ENCODE measurements at places on chromosomes 12 and 14. TPM values are rescaled to one million over a fixed set of nuclear protein-coding genes. Genes with fewer than 3 reads are reported as not detected.

Gene ESRRB
- polyA plus RNA-seq, result 5.9 TPM

Gene ADAMTS20
- 0.11 TPM for polyA plus RNA-seq

Gene SOX5
- 2.7 TPM for polyA plus RNA-seq

Gene FGF6
- polyA plus RNA-seq, result 12.8 TPM

Gene SYCP3
- 1.2 TPM for polyA plus RNA-seq

Gene KRT78
- not detected for polyA plus RNA-seq

GRCh38 chr14:105938055-105938863, 411.9 kb downstream of the TMEM121 start:
- no peak for DNase-seq

DNA sequence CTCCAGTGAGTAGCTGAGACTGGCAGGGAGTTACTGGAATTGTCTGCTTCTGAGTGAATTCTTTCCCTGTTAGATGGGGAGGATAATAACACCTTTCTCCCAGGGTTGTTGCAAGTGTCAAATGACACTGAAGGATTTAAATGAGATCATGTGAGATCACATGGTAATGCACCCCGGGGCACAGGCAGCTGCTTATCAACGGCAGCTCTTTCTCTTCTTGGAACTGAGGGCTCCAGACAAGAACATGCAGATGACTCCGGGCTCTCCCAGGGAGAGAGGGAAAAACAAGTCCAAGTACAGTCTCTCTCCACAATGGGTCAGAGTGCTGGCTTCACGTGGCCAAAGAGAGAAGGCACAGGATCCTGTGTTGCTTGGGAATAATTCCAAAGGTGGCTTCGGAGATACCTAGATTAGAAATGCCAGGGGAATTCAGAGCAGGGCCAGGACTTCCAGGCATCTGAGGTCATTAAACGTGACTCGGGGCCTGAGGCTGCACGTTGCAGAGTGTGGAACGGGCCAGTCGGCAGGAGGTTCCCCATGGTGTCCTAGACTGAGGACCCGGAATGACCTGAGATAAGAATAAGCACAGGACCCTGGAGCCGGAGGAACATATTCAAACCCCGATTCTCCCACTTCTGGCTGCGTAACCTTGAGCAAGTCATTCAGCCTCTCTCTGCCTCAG, 109.2 kb downstream of the PRMT8 start:
- DNase-seq, result no peak

DNA sequence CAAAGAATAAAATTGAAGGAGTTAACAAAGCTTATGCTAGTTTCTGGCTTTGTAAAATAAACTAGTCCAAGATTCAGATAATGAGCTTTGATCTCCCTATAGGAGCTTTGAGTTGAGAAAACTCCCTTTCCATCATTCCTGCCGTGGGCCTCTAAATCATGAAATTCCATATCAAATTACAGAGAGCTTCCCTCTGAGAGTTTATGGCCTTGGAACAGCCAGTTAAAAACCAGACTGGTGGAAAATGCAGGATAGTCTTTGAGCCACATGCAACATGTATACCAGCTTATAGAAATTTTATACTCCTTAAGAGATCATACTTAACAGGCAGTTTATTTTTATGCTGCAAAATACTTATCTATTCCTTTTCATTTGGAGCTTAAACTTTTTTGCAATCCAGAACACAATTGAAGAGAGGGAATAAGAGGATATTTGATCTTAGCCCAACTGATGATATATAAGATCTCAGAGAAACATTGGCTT, 175.8 kb upstream of the ATP2B1 start:
- DNase-seq, result no peak

GRCh38 chr12:114697243-114697716, 13.3 kb upstream of the TBX3 start:
- no peak for DNase-seq

DNA sequence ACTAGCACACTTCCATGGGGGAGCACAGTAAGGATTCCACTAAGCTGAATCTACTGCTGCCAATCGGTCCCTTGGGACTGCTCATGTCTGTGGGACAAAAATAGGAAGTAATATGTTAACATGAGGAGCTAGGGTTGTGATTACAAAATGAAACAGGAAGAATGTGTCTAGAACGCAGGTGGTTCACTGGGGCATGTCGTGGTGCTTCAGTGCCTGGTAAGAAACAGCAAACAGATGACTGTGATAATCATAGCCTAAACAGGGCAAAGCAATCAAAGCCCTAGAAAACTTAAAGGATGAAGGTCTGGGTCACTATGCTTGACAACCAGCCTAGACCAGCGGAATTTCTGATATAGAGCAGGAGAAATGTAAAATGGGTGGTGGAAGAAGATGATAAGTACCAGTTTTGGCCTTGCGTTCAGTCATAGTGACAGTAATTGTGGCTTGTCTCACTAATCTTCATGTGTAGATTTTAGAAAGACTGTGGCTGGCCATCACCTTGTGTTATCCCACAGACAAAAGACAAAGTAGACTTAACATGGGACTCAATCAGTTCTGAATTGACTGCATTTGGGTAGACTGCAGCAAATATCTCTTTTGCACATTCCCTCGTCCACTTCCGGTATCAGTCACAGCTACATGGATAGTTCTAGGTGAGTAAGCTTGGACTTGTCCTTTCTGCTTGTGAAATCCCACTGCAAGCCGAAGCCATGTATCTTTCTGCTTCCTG, 51.4 kb downstream of the WASHC3 start:
- no peak for DNase-seq

GRCh38 chr12:99170037-99170436, 477.5 kb upstream of the GARIN6 start:
- no peak for DNase-seq

DNA sequence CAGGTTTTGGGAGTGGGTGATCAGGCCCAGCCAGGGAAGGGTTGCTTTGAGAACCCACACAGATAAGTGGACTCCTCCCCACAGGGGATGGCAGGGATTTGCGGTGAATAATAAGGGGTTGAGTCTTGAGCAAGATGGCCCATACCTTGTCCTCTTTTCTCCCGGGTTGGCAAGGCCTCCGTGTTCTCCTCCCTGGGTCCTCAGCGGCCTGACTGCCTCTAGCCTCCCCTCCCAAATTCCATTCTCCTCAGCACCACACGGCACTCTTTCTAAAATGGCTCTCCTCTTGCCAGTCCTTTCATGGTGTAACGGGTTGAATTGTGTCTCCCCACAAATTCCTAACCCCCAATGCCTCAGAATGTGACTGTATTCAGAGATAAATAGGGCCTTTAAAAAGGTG, 70.0 kb downstream of the CHST11 start:
- no peak for DNase-seq

- no peak for DNase-seq
Observed at GRCh38 chr12:121514184-121514742, 66.6 kb downstream of the KDM2B start.

GRCh38 chr12:122174155-122174845, at the start of gene IL31:
Gene IL31 (minus strand): TSS chr12:122174221. CDS start chr12:122174172, 49 bp downstream.
- DNase-seq, result no peak

GRCh38 chr14:90587918-90588317, 191.1 kb downstream of the CALM1 start:
- no peak for DNase-seq

- DNase-seq, result no peak
Observed at GRCh38 chr12:75592638-75593335, 81.4 kb upstream of the KRR1 start.

DNA sequence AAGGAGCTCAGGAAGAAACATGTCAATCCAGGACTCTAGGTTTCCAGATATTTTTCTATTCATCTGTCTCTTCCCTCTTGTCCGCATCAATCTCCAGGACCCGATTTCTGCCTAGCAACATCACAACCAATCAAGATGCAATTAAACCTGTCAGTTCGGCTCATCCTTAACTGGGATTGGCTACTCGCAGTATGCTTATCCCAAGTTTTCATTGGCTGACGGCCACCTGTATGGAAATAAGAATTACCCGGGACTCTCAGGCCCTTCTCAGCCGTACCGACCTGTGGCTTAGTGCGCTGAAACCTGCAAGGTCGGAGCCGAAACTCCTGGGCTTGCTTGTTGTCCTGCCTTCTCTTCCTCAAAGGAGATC, 20.4 kb upstream of the ATP5MC2 start:
- peak; percentile 58 for DNase-seq

GRCh38 chr12:118103601-118104382, at the start of gene VSIG10:
Gene VSIG10 (minus strand): TSS chr12:118104011. CDS start chr12:118103671, 340 bp downstream.
- peak; percentile 38 for DNase-seq

DNA sequence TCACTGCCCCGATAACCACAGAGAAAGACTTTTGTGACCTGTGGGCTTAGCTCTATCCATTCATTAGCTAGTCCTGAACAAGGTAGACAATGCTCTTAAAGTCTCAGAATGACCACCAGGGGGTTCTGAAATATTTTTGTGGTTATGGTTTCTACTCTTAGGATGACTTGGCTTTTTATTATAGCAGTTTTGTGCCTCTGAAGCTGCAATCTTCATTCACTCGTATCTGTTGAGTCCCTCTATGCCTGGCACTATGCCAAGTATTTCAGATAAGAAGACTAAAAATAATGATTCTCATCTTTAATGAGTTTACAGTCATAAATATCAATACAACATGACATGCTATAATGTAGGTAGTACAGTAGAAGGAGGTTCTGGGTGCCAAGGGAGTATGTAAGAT, 130.8 kb upstream of the TRHDE start:
- DNase-seq, result no peak
